ENCODE measurements at places on chromosomes 6 and 20. TPM values are rescaled to one million over a fixed set of nuclear protein-coding genes. Genes with fewer than 3 reads are reported as not detected.

- H3K36me3 ChIP-seq: no peaks in the 10 kb centered on the region
- no peaks in the 10 kb centered on the region for H3K4me1 ChIP-seq
- H3K27me3 ChIP-seq: peaks cover 8% of the 10 kb centered on the region
- H3K4me3 ChIP-seq: no peak overlapping the region
Measured at GRCh38 chr6:137536104-137536773, 42.0 kb upstream of the OLIG3 start.

GRCh38 chr6:106658469-106658868 lies 29.1 kb downstream of the QRSL1 start:
- H3K27ac ChIP-seq: no peak overlapping the region
- H3K27me3 ChIP-seq: no peaks in the 10 kb centered on the region
- no peak overlapping the region for H3K4me3 ChIP-seq
- peaks cover 8% of the 10 kb centered on the region for H3K4me1 ChIP-seq
- H3K36me3 ChIP-seq: peaks cover 88% of the 10 kb centered on the region

DNA sequence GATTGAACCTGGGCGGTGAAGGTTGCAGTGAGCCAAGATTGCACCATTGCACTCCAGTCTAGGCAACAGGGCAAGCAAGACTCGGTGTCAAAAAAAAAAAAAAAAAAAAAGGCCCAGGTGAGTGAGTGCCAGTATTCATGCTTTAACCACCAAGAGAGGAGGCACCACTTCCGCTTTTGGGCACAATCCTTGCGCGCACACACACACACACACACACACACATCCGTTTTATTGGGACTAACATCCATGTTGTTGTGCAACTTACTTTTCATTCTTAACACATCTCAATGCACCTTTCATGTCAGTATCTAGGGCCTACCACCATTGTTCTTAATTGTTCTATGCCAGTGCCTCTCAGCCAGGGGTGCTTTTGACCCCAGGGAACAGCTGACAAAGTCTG lies 263.0 kb downstream of the CDC5L start:
- no peaks in the 10 kb centered on the region for H3K27me3 ChIP-seq
- H3K4me1 ChIP-seq: peaks cover 22% of the 10 kb centered on the region
- no peak for DNase-seq
- no peak overlapping the region for H3K4me3 ChIP-seq
- peaks cover 4% of the 10 kb centered on the region for H3K36me3 ChIP-seq

GRCh38 chr6:17207281-17207680 lies 73.9 kb upstream of the RBM24 start:
- H3K27me3 ChIP-seq: no peaks in the 10 kb centered on the region
- no peak overlapping the region for H3K4me3 ChIP-seq
- DNase-seq: no peak

GRCh38 chr6:168043848-168044415 lies 35.1 kb downstream of the FRMD1 start:
- H3K36me3 ChIP-seq: no peaks in the 10 kb centered on the region
- H3K4me3 ChIP-seq: no peak overlapping the region
- H3K4me1 ChIP-seq: no peaks in the 10 kb centered on the region

DNA sequence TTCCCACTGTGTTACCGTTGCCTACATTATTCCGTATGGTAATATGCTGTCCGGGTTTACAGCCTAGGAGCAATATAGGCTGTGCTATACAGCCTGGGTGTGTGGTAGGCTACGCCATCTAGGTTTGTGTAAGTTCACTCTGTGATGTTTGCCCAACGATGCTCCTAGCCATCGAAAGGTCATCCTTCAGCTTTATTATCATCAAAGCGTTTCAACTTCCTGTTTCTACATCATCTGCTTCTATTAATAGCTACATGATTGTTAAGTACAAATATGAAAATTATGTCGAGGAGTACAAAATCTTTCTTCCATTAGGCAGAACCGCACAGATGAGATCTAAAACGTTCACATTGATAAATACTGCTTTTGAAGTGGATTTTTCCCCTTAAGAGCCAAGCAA lies 69.9 kb downstream of the PPP1R14C start:
- H3K36me3 ChIP-seq: no peaks in the 10 kb centered on the region
- H3K4me3 ChIP-seq: no peak overlapping the region
- DNase-seq: no peak
- H3K4me1 ChIP-seq: no peaks in the 10 kb centered on the region

DNA sequence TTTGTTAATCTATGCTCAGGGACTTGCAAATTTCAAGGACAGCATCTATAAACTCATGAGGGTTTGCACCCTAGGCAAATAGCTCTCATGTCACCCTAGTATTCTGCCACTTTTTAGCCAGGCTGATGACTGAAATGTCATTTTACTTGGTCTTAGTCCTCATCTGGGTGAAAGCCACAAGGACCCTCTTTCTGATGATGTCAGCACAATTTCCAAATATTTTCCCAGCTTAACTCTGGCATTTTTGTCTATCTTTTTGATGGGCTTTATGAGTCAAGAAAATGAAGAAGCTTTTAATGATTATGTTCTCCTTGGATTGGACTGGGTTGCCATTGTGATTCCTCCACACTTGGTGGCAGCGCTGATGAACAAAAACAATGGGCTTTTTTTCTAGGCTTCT lies 420.1 kb upstream of the BTBD3 start:
- H3K27ac ChIP-seq: no peak overlapping the region
- no peaks in the 10 kb centered on the region for H3K36me3 ChIP-seq
- H3K4me3 ChIP-seq: no peak overlapping the region
- no peaks in the 10 kb centered on the region for H3K27me3 ChIP-seq

Gene CST1
- not detected for total RNA-seq
